Choroid plexus epithelial cell (primary cell): ENCODE measurements at places on chromosomes 11 and 22.

GRCh38 chr11:119254239-119254638 is 48.1 kb downstream of the CBL start:
- no peak for DNase-seq

GRCh38 chr11:60918251-60918938 is 4.4 kb downstream of the TMEM109 start:
- DNase-seq = no peak

- DNase-seq = no peak
These were observed 304.2 kb downstream of the RAB38 start for GRCh38 chr11:87871056-87871455.

DNA sequence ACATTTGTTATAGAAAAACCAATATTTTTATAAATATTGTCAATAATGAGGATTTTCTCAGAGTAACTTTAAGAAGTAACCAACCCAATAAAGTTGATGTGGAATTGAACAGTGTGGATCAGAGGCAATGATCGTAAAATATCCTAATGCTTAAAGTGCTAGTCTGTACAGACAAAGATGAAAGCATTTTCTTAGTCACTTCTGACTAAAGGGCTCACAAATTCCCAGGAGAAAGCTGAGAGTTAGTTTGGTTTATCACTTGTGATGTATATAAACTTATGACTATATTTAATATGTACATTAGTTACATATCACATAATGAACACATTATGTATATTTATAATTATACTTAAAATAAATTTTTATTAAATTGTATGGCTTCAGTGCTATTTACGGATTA is 25.4 kb upstream of the DDI1 start:
- DNase-seq = no peak

GRCh38 chr11:118167253-118167652 is 9.2 kb downstream of the SCN2B start:
- no peak for DNase-seq

DNA sequence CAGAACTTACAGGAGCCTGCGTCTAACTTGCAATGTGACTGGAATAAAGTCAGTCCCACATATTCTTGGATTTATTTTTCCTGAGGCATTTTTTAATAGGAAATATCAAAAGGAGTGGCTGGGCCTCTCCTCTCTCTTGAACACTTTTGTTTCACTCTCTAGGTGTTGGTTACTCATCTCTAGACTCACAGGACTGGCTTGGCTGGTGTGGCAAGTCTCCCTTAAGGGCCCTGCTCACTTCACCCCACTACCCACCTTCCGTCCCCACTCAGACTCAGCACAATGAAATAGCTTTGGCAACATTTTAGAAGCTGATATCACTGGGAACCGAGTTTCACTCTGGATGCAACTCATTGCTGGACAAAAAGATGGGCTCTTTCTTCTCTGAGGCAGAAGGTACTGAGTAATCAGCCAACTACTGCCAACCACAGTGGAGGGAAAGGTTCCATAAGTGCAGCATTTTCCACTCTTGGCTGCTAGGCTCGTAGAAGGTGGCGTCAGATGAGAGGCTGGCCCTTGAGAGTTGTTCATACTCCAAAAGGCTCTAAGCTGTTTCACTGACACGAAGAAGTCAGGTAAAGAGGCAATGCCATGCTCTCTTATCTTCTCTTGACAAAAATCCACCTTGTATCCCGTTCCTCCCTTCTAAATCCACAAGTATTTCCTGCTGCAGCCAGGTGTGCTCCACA is 390.6 kb downstream of the SOX6 start:
- no peak for DNase-seq

GRCh38 chr22:42922374-42923191 is 65.5 kb upstream of the ARFGAP3 start:
- DNase-seq = no peak

DNA sequence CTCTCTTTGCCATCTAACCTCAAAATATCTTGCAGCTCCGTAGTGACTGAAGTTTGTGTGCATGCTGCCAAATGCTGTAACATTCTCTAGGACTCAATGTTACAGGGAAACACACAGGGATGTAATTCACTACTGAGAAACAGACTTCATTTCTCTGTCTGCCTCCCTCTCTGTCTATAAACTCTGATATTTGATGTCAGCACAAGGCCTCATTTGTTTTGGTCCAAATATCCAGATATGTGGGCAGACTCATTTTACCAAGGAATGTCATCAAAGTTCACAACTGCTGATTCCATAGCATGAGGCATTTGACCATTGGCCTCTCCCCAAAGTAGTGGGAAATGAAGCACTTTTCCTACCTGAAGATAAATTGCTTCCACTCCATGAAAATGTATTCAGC is 2.5 kb upstream of the PRRG4 start:
- DNase-seq = no peak

GRCh38 chr11:96333191-96333719 is 9.7 kb downstream of the MAML2 start:
- no peak for DNase-seq

DNA sequence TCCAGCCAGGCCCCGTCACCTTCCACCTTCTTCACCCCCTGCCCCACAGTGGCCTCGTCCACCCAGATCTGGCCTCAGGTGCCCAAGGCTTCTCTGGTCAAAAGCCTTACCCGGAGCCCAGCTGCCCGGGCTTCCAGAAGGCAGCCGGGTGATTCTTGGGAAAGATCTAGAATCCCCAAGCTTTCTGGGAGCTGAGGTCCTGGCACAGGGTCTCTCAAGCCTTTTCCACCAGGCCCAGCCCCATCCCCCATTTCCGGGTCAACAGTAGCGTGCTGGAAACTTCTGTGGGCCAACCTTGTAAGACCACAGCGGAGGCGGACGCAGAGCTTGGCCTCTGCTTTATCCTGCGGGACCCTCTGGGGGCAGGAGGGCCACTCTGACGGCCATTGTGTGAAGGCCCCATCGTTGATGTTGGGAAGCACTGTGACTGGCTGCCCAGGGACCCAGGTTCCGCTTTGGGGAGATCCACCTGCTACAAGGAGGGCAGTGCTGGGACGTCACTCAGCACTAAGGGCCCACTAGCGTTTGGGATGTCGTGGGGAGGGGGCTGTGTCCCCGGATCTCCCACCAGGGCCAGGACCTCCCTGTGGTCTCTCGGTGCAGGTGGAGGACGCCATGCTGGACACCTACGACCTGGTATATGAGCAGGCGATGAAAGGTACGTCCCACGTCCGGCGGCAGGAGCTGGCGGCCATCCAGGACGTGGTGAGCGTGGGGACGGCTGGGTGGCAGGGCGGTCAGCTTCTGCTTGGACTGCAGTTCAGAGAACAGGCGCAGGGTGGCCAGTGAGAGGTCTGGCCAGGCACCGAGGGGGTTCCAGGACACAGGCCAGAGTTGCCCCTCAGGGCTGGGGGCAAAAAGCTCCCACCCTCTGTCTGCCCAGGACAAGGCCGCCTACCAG is 11.5 kb downstream of the TSPAN32 start:
- DNase-seq = no peak

GRCh38 chr22:41181349-41182241 is 23.5 kb upstream of the L3MBTL2 start:
- peak; percentile 79 for DNase-seq

DNA sequence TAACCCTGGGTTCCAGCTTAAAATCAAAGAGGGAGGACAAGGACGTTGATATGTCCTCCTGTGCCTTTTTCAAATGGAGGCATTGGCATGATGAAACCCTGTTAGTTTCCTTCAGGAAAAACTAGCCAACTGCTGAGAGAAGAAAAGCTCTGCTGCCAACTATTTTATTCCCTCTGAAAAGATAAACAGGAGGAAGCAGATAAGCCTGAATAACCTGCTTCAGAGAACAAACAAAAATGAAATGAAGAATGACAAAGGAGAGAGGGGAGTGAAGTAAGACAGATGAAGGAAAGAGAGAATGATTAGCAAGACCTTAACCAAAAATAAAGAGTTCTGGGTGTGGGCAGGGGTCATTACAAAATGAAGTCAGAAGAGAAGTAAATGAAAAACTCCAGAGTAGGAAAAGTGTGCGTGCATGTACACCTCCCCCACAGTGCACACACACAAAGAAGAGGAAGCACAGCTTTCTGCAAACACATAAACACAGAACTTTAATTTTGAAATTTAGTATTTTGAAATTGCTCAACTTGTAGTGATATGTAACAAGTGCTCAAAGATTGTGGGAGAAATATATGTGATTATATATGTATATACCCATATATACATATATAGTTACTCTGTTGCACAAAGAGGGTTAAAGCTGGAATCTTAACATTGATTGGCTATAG is 332.2 kb downstream of the LUZP2 start:
- DNase-seq = no peak

GRCh38 chr11:66052664-66052982 is 459 bp downstream of the SF3B2 start:
- peak; percentile 13 for DNase-seq

GRCh38 chr22:22368516-22368915 is 123.9 kb downstream of the VPREB1 start:
- no peak for DNase-seq

DNA sequence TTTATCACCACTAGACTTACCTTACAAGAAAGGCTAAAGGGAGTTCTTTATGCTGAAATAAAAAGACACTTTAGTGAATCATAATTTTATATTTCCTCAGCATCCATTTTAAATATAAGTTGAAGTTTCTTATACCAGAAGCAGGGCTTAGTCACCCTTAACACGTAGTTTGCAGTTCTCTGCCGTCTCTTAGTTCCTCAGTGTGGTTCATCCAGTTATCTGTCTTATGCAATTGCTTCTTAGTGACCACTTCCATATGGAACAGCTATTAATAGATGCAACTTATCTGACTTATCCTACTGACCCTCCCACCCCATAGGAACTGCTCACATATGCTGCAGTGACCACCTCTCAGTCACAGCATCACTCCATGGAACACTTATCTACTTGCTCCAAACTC is 11.7 kb upstream of the SLC36A4 start:
- no peak for DNase-seq
